Epithelial cell of proximal tubule (primary cell): ENCODE measurements at places on chromosomes 7 and 10.

DNA sequence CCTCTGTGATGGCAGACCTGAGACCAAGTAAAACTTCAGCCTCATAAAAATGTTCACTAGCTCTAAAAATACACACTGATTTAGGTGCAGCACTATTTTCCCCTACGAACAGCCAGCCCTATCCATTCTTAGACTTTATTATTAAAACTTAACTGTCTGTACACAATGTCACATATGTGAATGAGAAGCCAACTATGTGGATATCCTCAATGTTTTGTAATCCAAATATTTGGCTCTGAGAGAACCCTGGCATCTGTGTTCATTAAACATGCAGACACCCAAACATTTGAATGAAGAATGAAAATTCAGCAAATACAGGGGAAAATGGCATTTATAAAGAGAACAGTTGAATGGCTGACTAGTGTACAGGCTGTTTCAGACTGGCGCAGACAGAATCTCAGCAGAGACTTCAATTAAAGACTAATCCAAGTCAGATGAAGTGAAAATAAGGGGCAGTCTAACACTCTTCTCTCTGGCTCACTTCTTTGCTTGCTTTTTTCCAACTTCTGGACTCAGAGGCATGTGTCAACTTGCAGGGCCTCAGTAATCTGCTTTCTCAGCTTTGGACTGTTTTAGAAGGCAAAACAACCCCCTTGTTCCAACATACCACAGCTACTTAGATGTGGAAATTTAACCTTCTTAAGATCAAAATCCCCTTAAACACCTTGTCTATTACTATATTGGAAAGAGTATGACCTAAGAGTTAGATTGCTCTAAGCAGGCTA is 47.4 kb upstream of the FAM180A start:
- DNase-seq, result no peak

DNA sequence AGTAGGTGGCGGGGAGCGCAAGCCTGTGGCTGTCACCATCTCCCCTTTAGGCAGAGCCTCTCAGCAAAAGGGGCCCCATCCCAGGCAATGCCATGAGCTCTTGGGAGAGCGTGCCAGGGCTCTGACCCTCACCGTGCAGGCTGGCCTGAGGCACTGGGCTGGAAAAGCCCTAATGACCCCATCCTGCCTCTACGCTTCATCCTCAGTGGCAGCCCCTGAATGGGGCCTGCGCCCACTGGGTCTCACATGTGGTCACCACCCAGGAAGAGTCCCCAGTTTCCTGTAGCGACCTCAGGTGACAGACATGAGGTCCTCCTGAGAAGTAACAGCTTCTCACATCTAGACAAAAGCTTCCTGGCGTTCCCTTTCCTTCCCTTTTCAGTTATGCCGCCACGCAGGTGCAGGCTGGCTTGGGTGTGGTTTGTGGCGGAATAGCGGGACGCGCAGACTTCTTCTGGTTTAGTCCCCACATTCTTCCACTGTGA is 59.2 kb downstream of the CLEC2L start:
- no peak for DNase-seq

- DNase-seq, result no peak
These were observed 68.0 kb upstream of the MTPN start for GRCh38 chr7:136045181-136045580.

GRCh38 chr10:17022896-17023295 is 106.7 kb downstream of the CUBN start:
- DNase-seq, result no peak

- no peak for DNase-seq
These were observed 46.1 kb upstream of the CACUL1 start for GRCh38 chr10:118800920-118801319.

DNA sequence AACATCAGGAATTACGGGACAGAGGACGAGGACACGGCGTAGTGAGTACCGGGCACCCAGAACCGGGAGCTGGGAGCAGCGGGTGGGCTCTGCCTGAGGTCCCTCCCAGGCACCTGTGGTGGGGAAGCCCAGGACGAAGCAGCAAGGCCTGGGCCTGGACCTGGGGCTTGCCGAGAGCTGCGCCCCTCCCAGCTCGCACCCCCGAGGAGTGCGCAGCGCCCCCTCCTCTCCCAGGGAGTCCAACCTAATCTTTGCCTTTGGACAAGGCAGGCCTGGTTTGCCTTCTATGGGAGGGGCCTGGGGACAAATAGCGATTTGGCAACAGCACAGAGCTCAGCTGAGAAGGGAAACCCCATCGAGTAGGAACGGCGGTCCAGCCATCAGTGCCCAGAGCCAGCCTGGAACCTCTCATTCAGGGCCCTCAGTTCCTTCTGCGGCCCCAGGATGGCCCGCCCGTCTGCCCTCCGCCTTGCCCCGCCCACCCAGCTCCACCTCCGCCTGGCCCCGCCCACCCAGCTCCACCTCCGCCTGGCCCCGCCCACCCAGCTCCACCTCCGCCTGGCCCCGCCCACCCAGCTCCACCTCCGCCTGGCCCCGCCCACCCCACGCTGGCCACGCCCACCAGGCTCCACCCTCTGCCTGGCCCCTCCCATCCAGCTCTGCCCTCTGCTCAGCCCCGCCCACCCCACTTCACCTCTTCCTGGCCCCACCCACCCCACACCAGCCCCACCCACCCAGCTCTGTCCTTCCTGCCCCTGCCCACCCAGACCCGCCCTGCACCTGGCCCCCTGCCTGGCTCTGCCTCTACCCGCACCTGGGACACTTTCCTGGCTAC is 32.5 kb upstream of the KNDC1 start:
- no peak for DNase-seq

DNA sequence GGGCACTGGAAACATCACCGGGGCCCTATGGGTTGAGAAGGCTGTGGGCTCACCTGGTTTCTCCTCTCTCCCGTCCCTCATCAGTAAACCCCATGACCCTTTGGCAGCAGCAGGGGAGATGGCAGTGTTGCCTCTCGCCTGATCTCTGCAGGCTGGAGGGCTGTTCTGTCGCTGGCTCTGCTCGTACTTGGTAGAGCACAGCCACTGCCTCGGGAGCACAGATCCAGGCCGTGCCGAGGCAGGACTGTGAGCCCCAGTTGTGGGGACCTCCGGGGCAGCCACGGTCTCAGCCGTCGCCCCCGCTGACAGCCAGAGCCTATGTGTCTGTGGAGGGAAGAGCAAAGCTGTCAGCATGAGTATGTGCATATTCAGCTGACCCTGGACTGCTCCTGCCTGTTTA is 94.9 kb downstream of the PTPRE start:
- no peak for DNase-seq

- DNase-seq, result peak; percentile 39
These were observed 4.0 kb downstream of the NUDT5 start for GRCh38 chr10:12191715-12192114.
